Renal cortex interstitium (tissue), 15 donors: ENCODE measurements at places on chromosomes 11 and 22. TPM values are rescaled to one million over a fixed set of nuclear protein-coding genes. Genes with fewer than 3 reads are reported as not detected.

DNA sequence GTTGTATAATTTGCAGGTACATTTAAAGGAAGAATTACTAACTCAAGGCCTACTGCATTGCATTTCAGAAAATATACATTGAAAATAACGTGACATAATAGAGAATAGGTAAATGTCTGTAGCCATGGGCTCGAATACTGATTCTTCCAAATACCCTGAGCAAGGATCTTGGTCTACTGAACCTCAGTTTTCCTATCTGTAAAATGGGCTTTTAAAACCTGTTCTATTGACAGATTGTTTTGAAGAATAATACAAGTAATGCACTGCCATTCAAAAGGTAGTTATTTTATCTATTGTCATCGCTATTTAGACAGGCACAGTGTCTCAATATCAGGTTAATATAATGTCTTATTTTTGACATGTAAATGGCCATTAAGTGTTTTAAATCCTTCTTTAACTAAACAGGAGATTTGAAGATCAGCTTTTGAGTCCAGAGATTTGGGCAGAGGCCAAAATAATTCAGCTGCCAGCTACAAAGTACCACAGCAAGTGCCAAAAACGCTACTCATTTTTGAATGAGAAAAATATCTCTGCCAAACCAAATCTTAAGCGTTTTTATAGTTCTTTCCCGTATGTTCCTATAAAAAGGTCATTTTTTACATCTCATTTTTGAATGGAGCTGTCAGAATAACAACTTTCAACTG lies 56.7 kb downstream of the CTSC start:
- no peak for DNase-seq

DNA sequence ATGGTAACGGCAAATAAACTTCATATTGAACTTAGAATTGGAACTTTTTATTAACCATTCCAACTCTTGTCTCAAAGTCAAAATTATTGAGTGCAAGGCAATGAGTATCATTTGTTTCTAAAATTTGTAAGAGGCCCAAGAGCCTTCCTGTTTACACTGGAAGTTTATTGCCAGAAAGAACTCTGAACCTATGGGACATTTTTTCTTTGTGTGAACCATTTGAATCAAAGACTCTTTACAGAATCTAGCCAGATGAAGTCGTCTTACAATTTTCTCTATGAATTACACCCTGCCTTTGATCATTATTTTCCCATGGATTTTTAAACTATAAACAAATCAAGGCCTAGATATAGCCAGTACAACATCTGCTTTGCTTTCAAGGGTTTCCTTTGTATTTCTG lies 2.3 kb upstream of the GUCY1A2 start:
- DNase-seq = no peak

The KRTAP5-1 gene
- polyA plus RNA-seq = not detected

GRCh38 chr11:25565846-25566245 lies 766.1 kb upstream of the ANO3 start:
- no peak for DNase-seq

- no peak for DNase-seq
Measured at GRCh38 chr11:65883058-65883761, 3.6 kb downstream of the CTSW start.

- no peak for DNase-seq
Measured at GRCh38 chr22:19805821-19806212, 45.2 kb downstream of the TBX1 start.

DNA sequence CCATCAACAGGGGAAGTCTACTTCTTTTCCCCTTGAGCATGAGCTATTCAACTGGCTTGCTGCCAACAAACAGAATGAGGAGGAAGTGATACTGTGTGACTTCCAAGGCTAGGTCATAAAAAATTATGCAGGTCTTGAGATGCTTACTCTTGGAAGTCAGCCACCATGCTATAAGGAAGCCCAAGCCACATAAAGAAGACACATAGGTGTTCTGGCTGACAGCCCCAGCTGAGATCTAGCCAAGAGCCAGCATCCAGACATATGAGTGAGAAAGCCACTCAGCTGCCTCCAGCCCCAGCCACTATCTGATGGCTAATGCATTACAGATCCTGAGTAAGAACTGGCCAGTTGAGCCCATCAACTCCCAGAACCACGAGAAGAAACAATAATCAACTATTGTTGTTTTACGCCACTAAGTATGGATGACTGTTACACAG lies 31.0 kb upstream of the PPP2R1B start:
- no peak for DNase-seq

DNA sequence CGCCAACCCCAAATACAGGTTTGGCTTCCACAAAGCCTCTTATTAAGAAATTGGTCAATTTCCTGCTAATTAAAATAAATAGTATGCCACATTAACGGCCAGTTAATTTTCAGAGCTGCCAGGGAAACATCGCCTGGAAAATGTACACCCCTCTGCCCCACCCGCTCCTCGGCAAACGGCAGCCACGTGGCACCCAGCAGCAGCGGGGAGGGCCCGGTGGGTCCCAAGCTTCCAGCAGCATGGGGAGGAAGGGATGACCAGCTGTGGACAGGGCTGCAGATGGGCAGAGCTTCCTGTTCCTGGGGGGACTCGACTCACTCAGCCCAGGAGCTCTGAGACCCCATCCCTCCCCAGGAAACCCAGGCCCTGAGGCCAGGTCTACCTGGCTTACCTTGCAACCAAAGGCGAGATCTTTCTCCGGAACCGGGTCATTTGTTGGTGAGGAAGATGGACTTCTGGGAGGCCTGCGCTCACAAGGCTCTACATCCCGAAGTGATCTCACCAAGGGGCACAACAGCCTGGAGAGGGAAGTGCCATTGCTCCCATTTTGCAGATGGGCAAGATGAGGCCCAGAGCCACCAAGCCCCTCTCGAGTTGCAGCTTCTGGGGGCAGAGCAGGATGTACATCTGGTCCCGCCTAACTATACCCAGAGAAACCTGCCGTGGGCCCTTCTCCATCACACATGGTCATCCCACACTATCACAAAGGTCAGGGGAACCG lies 68.3 kb downstream of the IGLL1 start:
- DNase-seq = no peak

The BRSK2 gene
- polyA plus RNA-seq = 1.4 TPM

DNA sequence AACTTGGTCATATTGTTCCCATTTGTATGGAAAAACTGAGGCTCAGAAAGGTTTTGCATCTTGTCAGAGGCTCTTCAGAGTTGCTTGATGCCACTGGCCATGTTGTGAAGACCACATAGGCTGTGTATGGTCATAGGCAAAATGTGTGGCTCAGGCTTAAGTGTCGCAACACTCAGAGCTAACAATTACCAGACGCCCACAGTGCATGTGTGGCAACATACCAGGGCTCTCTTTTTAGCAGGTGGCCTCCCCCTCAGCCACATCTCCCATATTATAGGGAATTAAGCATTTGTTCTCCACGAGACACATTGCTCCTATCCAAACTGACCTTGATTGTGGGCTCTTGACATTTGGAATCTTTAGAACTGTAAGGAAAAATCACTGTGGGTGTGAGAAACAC lies 802.5 kb downstream of the DLG2 start:
- DNase-seq = no peak

GRCh38 chr11:102225689-102226568 lies 91.4 kb upstream of the BIRC3 start:
- DNase-seq = no peak

GRCh38 chr22:41676134-41676533 lies 12.5 kb downstream of the SNU13 start:
- no peak for DNase-seq

DNA sequence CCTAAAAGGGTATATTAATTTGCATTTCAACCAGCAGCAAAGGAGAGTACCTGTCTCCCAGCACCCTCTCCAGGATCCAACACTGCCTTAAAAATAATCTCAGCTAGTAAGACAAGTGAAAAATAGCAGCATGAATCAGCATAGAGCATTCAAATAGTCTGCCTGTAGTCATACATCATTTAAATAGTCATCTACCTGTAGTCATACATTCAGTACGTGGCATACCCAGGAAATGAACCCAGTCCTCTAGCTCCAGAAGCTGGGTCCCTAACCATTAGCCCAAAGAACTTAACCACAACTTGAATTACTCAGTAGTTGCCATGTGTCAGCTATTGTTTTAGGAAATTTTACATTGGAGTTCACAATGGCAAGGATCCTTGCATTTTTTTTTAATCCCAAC lies 9.3 kb downstream of the TENM4 start:
- no peak for DNase-seq

DNA sequence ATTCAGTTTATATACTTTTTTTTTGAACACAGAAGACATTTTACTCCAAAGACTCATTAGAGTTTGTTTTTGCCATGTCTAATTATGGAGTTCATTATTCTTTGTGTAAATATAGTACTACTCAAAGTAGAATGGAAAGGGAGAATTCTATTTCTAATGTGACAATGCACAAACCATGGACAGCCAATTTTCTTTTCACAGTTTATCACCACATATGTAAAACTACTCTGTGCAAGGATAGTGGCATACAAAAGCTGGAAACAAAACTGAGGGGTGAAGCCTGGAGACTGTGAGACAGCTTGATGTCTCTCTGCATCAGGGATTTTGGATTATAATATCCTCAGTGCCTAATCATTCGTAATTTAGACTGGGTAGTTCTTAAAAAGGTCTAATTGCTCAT lies 75.5 kb downstream of the LUZP2 start:
- DNase-seq = no peak

- no peak for DNase-seq
Measured at GRCh38 chr11:33899400-33900037, 7.6 kb upstream of the LMO2 start.

- no peak for DNase-seq
Measured at GRCh38 chr11:721741-722345, 15.8 kb downstream of the EPS8L2 start.

- no peak for DNase-seq
Measured at GRCh38 chr22:49608228-49608627, 219.4 kb downstream of the BRD1 start.

The ZNRF3 gene
- 29.6 TPM for polyA plus RNA-seq

The CHRM1 gene
- polyA plus RNA-seq = 0.11 TPM

The IL17REL gene
- not detected for polyA plus RNA-seq

GRCh38 chr11:559020-559620 lies 1.4 kb downstream of the LMNTD2 start:
- no peak for DNase-seq

The KIRREL3 gene
- polyA plus RNA-seq = 2.5 TPM

The SYCE3 gene
- not detected for polyA plus RNA-seq

DNA sequence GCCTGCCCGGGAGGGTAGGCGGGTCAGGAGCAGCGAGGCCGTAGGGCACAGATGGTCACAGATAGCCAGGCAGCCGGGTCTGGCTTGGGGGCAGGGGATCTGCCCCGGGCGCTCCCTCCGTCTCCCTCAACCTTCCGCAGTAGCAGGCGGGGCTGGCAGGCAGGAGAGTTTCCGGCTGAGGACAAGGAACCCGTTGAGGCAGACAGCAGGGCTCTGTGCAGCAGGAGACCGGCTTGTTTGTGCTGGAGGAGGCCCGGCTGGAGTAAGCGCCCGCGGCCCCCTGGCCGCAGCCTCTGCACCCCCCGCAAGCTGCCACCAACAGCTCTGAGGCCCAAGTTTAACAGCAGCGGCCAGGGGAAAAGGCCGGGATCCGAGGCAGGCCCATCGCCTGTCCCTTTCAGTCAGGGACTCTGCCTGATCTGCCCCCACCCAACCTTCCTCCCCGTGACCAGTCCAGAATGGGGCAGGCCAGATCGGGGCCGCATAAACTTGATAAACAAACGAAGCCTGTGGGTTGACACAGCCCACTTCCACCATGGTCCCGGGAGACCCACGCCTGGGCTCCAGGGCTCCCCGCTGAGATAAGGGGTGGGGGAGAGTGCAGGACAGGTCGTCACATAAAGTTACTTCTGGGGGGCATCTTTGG lies 13.6 kb downstream of the SCARF2 start:
- no peak for DNase-seq

DNA sequence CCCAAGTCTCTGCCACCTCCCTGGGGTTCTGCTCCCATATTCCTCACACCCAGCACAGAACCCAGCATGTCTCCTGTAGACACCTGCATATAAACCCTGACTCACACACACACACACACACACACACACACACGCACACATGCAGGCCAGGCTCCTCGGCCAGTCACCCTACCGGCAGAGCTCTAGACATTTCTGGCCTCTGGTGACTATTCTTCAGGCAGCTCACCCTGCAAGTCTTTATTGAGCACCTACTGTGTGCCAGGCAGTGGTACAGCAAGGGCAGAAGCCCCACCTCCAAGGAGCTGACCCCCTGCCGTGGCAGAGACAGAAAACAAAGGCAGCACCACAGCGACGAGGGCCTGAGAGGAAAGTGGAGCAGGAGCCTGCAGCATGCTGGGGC lies 50.3 kb downstream of the CDKN1C start:
- no peak for DNase-seq

DNA sequence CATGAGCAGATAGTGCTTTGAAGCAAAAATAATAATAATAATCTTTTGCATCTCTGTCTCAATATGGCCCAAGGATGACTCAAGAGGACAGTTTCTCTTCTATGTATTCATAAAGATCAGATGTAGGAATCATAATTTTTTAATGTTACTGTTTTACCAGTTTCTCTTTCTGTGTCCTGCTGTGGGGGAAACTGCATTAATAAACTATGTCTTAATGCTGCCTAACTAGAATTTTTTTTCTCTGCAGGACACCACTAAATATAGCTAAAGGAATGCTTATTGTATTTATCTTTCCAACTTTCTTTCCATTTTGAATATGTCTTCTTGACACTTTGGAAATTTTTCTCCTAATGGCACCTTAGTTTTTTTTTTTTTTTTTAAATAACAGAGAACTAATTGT lies 6.5 kb downstream of the FJX1 start:
- no peak for DNase-seq

DNA sequence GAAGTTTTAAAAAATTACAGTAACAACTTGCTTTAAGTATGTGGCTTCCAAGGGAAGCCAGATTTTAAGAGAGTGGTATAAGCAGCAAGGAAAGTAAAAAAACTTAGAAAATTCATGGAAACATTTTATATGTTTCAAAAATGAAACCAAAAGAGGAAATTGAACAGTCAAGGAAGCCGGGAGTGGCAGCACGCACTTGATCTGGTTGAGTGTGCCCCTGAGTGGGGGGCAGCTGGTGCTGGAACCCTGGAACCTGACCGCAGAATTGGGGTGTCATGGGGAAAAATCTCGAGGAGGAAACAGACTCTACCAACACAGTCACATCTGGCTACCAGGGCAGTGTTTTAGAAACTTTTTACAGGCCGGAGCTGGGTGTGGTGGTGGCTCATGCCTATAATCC lies 14.0 kb downstream of the MICALL1 start:
- no peak for DNase-seq

The TRIM66 gene
- polyA plus RNA-seq = 9.4 TPM

The ACR gene
- polyA plus RNA-seq = 0.27 TPM

The GLB1L3 gene
- 1.4 TPM for polyA plus RNA-seq

DNA sequence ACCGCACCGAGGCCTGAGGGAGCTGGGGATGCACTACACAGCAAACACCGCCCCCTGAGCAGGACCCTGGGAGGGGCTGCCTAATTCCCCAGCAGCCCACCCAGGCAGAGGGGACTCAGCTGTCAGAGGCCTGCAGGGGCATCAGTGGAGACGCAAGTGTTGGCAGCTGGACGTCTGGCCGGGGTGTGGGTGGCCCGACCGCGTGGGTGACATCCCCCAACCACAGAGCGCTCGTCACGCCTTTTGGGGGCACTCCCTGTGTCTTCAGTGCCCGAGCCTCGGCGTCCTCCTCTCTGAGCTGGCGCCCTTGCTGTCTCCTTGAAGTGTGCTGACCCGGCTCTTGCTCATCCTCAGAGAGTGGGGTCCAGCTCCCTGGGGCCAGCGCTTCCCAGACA lies 150.2 kb downstream of the BRD1 start:
- DNase-seq = no peak

The WNT7B gene
- 5.8 TPM for polyA plus RNA-seq
